ENCODE measurements at places on chromosomes 1 and 21.

DNA sequence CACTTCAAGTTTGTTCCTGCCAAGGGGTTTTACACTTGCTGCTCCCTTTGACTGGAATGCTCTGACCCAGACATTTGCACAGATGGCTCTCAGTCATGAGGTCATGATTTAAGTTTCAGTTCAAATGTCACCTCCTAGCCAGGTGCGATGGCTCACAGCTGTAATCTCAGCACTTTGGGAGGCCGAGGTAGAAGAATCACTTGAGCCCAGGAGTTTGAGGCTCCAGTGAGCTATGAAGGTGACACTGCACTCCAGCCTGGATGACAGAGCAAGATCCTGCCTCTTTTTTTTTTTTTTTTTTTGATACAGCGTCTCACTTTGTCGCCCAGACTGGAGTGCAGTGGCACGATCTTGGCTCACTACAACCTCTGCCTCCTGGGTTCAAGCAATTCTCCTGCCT lies 4.5 kb upstream of the ZMYM4 start:
- DNase-seq: no peak

- no peak for DNase-seq
Measured at GRCh38 chr1:114435088-114435715, 75.8 kb downstream of the TRIM33 start.

DNA sequence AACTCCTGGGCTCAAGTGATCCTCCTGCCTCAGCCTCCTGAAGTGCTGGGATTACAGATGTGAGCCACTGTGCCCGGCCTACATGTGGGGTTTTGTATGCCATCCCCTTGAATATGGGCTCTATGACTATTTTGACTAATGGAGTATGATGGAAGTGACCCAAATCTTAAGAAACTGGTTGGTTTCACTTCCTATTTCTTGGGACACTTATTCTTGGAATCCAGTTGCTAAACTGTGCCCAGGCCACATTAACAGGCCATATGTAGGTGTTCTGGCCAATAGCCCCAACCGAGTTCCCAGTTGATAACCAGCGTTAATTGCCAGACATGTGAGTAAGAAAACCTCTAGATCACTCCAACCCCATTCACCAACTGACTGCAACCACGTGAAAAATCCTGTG lies 36.3 kb upstream of the CLIC4 start:
- no peak for DNase-seq

- no peak for DNase-seq
Measured at GRCh38 chr1:205577874-205578658, 53.7 kb downstream of the ELK4 start.

GRCh38 chr1:67771152-67771551 lies 62.1 kb downstream of the GNG12 start:
- no peak for DNase-seq

DNA sequence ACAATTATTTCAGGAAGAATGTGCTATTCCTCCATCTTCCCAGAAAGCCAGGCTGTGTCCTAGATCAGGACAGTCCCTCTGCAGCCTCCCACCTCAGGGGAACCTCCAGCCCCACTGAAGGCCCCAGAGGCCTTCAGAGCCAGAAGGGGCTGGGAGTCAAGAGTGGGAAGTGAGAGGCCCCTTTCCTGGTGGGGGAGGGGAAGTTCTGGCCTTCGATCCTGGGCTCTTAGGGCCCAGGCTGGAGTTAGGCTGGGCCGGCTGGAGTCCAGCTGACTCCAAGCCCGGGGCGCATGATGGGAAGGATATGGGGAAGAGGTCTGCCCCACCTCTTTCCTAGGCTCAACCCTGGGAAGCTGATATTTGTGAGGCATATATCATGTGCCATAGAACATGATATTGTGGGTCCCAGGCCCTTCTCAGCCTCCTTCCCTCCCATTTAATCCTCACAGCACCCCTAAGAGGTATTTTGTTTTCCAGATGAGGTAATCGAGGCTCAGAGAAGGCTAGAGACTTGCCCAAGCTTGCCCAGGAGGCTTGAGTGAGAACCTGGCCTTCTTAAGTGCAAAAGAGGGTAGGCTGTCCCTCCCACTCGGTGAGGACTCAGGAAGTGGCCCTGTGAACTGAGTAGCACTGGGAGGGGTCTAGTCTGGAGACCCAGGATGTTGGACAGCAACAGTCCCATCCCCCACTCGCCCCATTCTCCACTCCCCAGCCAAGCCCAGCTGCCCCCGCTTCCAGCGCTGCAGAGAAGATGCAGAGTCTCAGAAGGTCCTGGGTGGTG lies 18.6 kb upstream of the HSPG2 start:
- no peak for DNase-seq

DNA sequence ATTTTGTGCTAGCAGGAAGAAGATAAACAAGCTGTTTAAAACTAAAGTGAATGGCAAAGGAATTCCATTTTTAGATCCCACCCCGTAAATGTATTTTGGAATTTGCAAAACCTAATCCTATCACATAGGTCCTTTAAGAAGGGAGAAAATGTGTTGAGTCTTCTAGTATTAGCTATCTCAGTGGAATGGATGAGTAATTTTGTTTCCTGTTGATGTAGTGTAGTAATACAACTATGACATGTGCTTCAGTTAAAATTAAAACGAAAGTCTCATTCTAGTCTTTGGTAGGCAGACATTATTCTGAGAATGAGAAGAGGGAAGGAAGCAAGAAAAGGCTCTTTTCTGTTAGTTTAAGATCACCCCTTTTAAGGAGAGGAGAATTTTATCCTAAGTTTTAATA lies 265.9 kb upstream of the C1orf105 start:
- no peak for DNase-seq

DNA sequence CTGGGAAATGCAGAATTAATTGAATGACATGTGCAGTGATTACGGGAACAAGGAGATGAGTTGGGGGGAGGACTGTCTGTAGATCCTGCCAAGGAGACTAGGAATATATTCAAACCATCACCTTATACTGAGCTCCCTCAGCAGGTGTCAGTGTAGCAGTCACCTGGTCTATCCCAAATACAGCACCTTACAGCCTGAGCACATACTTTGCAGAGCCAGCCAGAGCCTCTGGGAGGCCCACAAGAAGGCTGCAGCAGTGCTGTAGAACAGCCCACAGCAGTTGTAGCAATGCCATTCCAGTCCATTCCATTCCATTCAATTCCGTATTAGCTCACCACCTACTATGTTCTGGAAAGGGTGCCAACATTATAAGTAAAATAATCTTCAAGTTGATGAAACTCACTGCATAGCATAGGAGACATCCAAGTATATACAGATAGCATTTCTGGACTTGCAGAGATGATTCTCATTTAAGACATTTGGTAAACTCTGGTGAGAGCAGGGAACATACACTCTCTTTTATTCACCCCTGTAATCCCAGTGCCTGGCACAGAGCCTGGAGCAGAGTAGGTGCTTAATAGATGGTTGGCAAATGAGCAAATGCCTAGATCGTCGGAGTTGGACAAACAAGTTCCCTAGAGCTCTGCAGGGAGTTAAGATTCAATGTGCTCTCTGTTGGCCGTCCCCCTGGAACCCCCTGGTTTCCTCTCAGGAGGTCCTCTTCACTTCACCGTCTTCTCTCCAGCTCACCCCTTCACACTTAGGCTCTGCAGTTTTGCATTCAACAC lies 44.7 kb downstream of the KCNC4 start:
- no peak for DNase-seq

DNA sequence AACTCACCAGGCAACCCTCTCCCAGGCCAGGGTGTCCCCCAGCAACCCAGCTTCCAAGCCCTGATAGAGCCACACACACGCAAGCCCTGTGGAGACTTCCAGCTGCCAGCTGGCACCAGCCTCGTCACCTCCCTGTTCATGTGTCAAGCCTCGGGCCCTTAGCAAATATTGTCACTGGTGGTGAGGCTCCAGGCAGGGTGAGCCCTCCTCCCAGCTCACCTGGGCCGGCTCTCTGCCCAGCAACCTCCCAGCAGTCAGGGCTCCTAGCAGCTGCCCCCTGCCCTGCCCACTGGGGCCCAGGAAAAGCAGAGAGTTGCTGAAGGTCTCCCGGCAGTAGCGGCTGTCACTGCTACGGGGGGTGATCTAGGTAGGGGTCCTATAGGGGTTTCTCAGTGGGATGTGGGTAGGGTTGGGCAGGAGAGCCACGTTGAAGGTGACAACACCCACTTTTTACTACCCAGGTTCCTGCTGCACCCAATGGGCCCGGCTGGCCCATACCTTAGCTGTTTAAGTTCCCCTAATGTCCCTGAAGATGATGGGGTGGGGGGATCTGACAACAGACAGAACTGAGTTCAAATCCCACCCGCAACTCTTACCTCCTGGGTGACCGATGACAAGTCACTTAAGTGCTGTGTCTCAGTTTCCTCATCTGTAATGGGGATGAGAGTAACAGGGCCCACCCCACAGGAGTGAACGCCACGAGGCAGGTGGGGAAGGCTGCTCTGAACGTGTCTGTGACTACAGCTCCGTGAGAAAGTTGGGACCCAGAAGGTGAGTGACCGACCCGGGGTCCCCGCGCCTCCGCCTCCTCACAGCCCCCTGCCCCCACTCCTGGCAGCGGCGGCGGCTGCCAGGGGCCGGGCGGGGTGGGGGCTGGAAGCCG lies 678 bp downstream of the TTC39A start:
- DNase-seq: peak; percentile 77

DNA sequence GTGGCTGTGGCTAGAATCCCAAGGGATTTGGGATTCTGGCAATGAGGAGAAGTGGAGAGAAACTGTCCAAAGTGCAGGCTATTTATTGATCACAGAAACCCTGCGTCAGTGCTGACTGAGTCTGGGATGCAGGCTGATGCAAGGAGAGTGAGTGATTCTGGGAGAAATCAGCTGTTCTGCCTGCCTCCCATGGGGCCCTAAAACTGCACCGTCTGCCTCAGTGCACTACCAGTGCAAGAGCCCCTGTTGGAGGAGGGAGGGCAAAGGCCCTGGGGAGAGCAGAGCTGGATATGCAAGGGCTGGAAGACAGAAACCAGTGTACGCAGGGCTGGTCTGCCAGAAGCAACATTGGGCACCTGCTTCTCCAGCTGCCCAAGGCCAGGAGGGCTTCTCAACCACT lies 42.6 kb downstream of the C1orf198 start:
- DNase-seq: no peak

DNA sequence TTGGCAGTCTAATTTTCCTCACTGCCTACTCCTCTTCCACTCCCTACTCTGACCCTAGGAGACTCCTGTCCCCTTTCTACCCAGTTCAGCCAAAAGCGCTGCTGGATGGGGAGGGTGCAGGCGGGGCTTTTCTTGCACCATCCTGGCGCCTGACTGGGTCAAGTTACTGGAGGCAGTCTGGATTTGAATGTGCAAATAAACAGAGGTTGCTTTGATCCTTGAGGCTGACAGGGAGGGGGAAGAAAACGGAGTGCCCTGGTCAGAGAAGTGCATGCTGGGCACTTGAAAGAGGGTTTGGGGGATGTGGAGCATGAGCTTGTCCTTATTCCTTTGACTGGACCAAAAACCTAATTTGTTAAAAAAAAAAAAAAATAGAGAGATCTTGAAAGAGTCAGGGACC lies 76.8 kb upstream of the SOX13 start:
- peak; percentile 71 for DNase-seq

- no peak for DNase-seq
Measured at GRCh38 chr1:204435381-204435831, 23.8 kb upstream of the PPP1R15B start.

DNA sequence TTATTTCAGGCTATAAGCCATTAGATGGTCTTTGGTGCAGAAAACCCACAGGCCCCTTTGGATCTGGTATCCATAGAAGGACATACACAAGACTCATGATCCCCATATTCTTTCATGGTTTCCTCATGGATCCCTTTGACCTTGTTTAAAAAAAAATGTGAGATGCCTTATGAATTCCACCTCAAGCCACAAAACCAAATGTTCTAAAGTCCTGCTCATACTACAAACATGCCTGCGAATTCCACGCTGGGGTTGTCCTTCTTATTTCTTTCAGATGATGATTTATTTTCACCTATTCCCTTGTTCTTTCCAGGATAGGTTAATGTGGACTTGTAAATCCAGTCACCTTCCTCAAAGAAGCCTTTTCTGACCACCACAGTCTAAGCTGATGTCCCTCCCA lies 256.9 kb upstream of the DPYD start:
- no peak for DNase-seq

GRCh38 chr1:11847667-11848372 lies at the start of gene NPPA:
Gene NPPA, minus strand, starts transcription at chr1:11847783. Its CDS starts 99 bp downstream, at chr1:11847684.
- DNase-seq: peak; percentile 95

DNA sequence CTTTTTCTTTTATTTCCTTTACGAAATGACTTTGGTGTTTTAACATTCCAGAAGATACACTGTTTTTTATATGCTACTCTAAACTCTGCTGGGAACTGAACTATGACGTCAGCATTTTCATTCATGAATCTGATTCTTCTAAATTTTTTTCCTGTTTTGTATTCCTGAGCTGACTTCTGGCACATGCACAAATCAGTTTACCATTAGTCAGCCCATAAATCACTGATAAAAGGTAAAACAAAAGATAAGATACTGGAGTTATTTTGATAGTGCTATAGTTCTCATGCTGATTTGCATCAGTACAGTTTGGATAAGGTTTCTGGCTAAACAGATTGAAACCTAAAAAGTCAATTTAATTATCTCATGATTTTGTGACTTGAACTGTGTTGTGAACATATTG lies 10.4 kb downstream of the CAMTA1 start:
- no peak for DNase-seq

- no peak for DNase-seq
Measured at GRCh38 chr1:110390692-110391245, at the start of gene SLC16A4. Gene SLC16A4, minus strand, starts transcription at chr1:110391026. Its CDS starts 1,703 bp downstream, at chr1:110389323.

GRCh38 chr1:180092931-180093650 lies 61.6 kb upstream of the QSOX1 start:
- DNase-seq: no peak

DNA sequence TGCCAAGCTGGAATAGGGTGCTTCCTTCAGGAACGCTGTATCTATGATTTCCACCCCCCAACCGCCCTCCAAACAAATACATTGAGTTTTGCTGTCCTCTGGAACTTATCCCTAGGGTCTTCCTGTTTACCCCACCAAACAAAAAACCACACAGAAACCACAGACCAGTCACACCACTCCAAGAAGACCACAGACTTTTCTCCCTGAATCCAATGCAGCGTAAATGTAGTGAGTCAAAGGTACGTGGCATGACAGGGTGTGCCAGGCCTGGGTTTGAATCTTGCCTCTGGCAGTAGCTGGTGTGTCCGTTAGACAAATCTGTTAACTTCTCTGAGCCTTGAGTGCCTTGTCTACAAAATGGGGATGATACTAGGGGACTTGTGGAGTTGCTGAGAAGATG lies 27.8 kb downstream of the ASAP3 start:
- no peak for DNase-seq

DNA sequence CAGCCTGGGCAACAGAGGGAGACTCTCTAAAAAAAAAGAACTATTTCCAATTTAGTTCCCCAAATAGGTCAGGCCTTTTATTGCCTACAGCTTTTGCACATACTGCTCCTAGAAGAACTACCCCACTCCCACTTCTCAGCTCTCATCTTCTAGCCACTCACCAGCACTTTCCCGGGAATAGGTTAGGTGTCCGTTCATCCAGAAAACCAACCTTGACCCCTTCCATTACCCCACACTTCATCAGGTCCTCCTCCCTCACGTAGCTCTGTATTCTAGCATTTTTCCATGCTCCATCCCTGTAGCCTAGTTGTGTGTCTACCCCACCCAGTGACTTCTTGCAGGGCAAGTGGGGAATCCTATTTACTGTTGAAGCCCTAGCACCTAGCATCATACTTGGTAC lies 42.6 kb downstream of the C8B start:
- DNase-seq: no peak

- no peak for DNase-seq
Measured at GRCh38 chr1:119485201-119485600, 21.8 kb upstream of the HSD3B1 start.

GRCh38 chr1:154837034-154837671 lies 32.9 kb downstream of the KCNN3 start:
- no peak for DNase-seq

All from NCI-H345 (cell line).